Stimulated activated CD8-positive, alpha-beta memory T cell treated with anti-CD3 and anti-CD28 coated beads, Interleukin-2, amount 100 ng/mL, for 1 hour (primary cell): ENCODE measurements at places on chromosomes 3 and 15.

DNA sequence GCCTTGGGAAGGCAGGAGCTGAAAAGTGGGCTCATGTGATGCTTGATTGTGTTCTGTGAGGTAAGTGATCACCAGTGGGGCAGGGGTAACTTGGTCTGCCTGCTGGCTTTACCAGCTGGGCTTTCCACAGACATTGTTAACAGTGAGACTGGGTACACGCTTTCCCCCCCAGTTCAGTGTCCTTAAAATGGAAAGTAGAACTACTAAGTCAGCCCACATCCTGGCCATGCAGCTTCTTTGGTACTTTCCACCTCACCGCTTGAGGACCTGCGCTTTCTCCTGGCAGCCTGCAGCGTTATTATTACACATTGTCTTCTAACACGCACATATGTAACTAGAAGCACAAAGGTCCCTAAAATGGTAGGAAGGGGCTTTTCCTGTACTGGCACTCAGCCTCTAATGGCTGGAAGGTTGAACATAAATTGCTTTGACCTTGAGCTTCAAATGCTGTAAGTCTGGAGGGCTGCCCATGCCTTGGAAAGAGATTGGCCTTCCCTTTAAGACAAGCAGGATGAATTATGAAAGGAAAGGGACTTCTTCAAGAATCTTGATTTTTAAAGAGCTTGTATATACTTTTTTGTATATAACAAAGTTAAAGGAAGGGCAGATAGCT is 216.1 kb upstream of the ROPN1 start:
- DNase-seq = no peak

- DNase-seq = no peak
Measured at GRCh38 chr15:74174219-74174957, 878 bp downstream of the ISLR start.

DNA sequence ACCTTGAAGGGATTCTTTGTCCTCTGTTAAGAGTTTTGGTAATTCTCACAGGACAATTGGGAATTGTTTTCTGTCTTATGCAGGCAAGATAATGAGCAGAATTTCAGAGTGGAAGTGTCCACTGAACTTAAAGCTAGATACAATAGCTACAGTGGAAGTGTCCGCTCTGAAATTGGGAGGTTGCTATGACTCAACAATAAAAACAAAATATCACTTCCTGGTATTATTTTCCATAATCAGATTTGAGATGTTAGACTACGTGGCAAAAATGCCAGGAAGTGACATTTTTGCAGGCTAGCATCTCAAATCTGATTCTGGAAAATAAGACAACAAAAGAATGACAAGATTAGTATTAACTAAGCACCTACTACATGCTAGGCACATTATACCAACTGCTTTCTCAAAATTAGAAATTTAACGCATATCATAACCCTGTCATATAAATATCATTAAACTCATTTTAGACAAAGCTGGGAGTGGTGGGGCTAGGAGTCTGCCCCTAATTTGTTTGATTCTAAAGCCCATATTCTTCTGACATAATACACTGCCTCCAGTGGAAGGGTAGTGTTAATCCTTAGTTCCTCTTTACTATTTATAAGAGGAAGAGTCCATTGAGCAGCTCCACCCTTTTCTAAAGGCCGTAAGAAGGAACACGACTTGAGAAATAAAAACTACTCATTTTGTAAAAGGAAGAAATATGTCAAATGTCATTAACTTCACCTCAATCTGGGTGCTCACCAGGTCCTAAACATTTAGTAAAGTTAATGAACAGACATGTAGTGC is 266.9 kb upstream of the STT3B start:
- DNase-seq = no peak

DNA sequence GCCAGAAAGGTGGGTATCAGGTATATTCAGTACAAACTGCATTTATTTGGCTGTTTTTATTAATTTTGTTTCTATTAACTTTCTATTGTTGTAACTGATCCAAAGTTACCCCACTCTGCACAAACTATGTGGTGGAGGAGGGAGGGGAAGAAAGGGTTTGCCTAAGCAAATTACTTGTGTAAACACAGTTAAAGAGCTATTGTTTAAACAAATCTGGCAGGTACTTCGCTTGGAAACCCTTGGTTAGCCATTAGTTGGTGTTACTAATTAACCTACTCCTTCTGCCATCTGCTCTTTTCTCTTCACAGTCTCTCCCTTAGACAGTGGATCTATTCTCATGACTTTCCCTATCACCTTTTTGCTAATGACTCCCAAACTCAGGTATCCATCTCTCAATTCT is 328.4 kb upstream of the NECTIN3 start:
- DNase-seq = no peak

GRCh38 chr3:38038447-38038911 is 529 bp upstream of the DLEC1 start:
- peak; percentile 9 for DNase-seq

DNA sequence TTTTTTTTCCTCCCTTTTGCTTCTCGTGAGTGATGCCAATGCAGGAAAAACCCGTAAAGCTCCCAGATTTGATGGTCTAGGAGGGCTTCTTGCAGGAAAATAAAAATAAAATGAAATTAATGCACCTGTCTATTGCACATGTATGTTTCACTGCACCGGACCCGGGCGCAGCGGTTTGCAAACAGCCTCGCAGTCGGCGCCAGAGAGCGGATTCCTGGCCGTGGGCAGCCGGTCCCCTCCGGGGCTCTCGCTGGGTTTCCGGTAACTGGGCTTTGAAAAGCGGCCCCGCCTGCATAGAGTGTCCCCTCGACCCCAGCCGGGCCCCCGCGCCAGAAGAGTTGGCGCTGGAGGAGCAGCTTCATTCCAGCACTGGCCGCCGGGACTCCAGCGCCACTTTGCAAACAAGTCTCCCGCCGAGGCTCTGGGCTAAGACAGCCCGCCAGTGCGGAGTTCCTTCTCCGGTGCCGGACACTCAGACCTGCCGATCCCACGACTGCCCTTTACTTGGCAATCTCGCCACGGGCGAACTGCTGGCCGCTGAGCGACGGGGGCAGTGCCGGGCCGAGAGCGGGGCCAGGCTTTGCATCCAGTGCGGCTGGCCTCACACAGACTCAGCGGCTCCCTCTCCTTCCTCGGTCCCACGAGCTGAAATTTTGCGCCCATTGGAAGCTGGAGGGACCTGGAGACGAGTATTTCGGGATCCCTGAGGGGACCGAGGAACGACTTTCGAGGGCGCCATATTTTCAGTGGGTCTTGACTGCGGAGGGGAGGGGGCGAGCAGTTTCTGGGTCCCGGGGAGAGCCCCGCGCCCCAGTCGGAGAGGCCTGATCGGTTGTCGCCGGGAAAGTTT is 225.9 kb upstream of the C2CD4B start:
- no peak for DNase-seq

DNA sequence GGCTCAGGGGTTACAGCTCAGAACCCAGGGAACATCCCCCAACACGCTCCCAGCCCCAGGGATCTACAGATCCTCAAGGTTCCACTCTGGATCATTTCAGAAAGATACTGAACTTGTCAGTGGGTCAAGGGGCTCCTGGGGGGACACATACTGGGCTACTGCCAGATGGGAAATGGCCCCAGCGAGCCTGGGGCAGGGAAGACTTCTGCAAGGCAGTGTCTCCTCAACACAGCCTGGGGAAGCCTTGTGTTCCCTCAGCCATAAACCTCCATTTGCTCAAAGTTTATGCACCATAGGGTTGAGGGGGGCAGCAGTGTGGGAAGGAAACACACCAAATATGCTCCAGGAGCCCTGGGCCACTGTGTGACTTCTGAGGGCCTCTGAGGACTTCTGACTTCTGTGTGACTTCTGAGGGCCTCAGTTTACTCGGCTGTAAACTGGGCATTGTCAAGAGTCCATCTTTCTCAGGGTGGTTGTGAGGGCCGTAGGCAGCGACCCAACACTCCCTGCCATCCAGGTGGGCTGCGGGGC is 58.4 kb downstream of the IQSEC1 start:
- DNase-seq = no peak

DNA sequence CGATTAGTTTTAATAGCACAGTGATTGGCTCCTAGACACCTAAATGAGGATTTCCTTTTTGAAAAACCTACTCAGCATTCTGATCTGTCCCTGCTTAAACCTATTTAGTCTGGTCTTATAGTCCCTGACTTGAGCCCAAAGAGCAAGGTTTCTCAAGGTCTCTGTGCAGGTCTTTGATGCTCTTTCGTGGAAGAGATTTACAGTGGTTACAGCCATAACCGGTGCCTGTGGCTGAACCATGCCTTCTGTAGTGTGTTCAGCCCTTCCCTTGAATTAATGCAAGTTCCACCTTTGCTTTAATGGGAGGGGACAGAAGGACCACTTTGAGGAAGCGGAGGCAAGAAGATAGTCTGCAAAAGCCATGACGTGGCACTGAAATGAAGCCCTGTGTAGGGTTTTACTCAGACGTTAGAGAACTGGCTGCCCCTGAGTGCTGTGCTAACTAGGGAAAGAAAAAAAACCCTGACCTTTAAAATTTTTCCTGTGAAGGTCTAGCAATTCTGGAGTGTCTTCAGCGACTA is 43.0 kb downstream of the ZBTB38 start:
- peak; percentile 9 for DNase-seq

DNA sequence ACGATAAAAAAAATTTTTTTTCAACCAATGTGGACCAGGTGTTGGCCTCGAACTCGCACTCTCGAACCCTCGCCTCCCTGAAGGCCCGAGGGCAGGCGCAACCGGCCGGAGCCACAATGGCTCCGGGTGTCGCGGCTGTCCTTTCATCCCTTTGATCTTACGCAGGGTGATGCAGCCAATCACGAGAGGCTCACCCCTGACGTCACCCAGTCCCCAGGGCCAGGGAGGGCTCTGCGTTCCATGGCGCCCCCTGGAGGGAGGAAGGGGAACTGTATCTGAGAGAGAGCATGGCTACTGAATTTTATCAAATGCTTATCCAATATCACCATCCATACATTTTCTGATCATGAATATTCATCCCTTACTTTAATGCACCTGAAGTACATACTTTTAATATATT is 15.4 kb upstream of the GMNC start:
- no peak for DNase-seq

- no peak for DNase-seq
Measured at GRCh38 chr3:108381529-108382140, 85.3 kb downstream of the HHLA2 start.

GRCh38 chr15:31435912-31436628 is 109.4 kb downstream of the KLF13 start:
- no peak for DNase-seq

GRCh38 chr15:77569729-77570125 is 63.0 kb downstream of the LINGO1 start:
- no peak for DNase-seq

DNA sequence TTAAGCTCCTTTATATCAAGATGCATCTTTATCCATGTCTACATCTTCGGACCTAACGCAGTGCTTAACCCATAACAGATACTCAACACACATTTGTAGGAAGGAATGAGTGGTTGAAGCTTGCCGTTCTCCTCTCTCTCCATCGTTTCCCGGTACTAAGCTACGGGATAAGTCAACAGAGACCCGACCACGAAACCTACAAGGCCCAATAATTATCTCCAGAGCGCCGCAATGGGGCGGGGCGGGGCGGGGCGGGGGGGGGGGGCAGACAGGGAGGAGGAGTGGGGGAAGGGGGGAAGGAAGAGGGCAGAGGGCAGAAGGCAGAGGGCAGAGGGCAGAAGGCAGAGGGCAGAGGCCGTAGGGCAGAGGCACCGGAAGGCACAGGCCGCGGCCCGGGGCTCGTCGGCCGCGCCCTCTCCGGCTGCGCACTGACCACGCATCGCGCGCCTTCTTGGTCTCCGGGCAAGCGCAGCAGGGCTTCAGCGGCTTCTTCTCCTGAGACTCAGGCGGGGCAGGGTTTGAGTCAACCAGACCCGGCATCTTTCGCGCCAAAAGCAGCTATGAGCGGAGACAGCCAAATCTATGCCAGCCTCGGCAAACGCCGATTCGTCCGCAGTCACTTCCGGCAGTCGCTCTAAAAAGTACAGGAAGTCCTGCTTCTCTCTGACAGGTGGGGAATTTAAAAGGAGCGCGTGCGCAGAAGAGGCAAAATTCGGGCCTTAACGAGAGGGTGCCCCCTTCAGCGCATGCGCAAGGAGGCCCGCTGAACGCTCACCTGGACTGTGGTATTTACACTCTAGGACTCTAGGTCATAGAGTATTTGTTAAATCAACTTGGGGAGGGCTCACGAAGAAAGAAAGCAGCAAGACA is at the start of gene COX17:
TSS of gene COX17 (minus strand) at position 636 of the 870 bp plus-strand sequence. CDS start at position 540, 96 bp downstream.
- DNase-seq = peak; percentile 91

DNA sequence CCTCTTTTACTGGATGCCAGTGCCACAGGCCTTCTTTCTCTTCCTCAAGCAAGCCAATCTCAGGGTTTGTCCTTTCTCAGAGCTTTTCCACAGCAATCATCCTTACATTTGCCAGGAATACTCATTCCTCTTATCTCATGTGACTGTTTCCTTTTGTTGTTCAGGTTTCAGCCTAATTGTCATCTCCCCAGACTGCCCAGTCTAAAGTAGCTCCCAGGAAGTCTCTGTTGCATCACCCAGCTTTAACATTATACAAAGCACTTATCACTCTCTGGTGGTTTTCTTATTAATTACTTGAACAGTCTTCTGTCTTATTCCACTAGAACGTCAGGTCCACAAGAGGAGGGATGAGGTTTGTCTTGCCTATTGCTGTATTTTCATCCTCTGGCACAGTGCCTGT is 65.8 kb downstream of the CADPS start:
- DNase-seq = no peak

DNA sequence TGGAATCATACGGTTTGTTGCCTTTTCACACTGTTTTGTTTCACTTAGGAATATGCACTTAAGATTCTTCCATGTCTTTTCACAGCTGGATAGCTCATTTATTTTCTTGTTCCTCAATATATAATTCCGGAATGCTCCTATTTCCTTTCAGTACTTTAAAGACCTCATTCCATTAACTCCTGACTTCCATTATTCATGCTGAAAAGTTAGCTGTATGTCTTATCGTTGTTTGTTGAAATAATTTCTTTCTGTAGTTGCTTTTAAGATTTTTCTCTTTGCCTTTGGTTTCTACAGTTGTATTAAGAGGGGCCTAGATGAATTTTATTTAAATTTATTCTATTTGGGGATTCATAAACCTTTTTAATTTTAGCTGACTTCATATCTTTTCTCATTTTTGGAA is 122.2 kb downstream of the ANXA2 start:
- no peak for DNase-seq

DNA sequence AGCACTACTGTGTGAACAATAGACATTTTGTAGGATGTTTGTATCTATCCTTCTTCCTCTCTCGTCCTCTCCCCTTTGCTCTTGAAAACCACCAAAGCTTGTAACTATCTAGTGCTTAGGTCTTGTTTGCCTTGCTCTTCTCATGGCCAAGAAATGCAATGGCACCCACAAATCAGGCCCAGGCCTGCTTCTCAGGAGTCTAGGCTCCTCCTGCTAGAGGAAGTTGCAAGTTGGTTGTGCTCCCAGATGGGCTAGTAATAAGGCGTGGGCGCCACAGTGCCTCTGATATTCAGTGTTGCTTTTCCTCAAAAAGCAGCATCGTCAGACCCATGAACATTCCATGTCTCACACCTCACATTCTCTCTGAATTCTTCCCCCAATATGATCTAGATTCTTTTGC is 28.7 kb downstream of the ZNF385D start:
- DNase-seq = no peak
